ENCODE measurements at places on chromosomes 5 and 9.
A peak's percentile ranks its signal among the peaks of the same experiment; 100 is the strongest.

DNA sequence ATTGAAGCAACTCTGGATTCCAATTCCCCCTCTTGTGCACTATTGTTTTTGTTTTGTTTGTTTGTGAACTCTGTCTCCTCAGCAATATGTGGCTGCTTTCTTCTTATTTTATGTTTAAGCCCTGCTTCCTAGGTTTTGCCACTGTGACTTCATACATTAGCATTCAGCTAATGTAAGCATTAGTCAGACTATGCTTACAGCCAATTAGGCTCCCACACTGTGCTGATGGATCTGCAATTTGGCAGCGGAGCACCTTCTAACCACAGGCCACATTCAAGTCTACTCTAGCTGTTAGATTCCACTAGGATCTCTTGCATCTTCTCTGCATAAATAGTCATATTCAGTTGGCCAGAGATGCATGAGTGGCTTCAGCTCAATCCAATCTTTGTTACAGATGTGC is 9.6 kb upstream of the BICD2 start:
- DNase-seq, result no peak

DNA sequence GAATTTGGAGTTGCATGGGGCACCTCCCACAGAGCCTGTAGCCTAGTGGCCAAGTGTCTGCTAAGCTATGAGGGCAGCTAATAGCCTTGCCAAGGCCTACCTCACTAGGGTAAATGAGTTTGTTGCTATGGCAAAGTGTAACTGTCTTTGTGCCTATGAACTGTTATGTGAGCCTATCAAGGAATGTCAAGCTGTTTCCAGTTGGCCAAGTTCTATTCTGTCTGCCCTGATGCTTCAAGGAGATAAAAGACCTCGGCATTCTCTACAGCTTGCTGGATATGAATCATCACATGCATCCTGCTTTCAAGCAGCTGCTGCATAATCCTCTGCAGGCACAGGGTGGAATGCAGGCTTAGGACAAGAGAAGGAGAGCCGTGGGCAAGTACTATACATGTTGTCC is 69.8 kb upstream of the CCDC112 start:
- no peak for DNase-seq

GRCh38 chr5:6766604-6767093 is 53.4 kb downstream of the TENT4A start:
- no peak for DNase-seq

DNA sequence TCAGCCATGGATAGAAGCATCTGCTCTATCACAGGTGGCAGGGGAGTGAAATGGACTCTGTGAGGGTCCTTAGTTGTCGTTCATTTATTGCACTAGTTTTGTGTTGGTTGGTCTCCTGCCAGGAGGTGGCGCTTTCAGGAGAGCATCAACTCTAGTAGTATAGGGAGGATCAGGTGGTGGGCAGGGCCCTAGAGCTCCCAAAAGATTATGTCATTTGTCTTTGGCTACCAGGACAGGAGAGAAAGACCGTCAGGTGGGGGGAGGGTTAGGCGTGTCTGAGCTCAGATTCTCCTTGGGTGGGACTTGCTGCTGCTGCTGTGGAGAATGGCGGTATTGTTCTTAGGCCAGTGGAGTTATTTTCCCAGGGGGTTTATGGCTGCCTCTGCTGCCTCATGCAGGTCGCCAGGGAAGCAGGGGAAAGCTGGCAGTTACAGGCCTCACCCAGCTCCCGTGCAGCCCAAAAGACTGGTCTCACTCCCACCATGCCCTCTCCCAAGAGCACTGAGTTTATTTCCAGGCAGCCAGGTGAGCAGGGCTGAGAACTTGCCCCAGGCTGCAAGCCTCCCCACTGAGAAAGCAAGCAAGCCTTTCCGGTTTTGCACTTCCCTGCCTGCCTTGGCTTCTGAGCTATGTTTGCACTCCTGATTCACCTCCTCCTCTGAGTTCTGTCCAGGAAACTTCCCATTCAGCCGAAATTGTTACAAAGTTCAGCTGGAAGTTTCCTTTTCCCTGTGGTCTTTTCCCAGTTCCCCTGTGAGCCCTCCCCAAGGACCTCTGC is 317.3 kb downstream of the TAF11L14 start:
- no peak for DNase-seq

GRCh38 chr9:115275753-115276152 is 157.8 kb upstream of the TNC start:
- DNase-seq, result no peak

GRCh38 chr5:167530548-167530947 is 760.9 kb upstream of the WWC1 start:
- no peak for DNase-seq

DNA sequence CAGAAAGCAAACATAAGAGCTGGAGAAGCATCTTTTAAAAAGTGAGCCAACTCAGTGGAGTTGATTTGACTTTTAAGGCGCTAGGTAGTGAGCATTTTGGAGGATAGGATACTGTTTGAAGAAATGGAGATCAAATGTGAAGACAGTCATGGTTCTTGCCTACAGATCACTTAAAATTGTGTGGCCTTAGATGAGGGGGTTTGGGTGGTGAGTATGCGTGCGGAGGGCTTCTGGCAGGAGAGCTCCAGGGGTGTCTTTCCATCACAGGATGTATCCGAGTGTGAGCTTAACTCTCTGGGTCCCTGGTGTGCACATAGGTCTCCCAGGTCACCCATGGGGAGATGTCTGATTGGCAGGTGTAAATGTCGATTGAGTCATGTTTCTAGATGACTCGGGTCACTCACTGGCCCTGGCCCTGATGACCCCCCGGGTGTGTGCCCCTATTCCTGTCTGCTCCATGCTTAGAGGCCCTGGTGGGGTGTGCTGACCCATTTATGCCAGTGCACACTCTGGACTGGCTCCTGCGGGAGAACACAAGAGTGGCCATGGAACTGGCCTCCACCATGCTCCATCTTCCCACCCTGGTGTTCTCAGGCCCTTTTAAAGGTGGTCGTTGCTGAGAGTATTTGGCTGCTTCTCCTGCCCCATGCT is 274.4 kb downstream of the FSTL4 start:
- no peak for DNase-seq

DNA sequence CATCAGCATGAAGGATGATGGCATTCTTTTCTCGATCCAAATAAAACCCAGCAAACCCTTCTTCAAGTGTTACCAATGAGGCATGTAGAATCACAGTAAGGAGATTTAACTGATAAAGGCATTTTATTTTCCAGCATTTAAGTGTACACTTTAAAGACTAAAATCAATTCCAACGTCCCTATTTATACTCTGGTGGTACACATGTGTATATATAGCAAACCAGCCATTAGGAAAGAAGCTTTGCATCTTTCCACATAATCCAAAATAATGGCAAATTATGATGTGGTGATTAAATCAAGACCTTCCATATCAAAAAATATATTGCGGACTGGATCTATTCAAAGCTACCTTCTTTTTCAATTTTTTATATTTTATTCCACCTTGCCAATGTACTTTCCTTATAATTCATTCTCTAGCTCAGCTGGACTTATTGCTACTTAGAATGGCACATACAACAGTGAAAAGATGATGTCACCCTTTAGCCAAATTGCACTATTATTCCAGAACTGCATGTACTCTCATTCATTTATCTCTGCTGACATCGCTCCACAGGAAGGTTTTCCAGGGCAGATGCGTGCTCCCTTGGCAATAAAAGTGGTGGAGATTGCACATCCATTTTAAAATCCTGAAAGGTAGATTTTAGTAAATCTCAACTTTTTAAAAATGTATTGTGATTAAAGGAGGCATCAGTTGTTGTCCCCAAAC is 63.3 kb upstream of the SLC30A5 start:
- DNase-seq, result no peak

DNA sequence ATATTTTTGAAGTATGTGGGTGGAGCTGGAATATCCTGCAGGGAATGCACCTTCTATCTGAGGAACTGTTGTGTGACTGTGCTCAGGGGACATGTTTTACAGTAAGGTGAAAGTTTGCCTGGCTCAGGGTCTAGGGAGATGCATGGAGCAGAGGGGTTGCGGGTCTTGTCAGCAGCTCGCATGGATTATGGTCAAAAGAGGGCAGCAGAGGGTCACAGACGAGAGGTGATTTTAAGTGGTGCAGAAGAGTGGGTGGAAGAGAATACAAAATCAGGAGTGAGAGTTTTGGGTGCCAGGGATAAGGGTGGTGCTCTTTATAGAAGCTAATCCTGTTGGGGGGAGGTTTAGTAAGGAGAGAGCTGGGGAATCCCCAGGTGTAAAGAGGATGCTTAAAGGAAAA is 53.5 kb upstream of the GRIN3A start:
- DNase-seq, result no peak

- DNase-seq, result no peak
These were observed 56.8 kb downstream of the PTPN3 start for GRCh38 chr9:109441296-109441695.

GRCh38 chr5:171978519-171978918 is 27.9 kb downstream of the FBXW11 start:
- DNase-seq, result no peak

- DNase-seq, result no peak
These were observed 516.6 kb downstream of the RAB3C start for GRCh38 chr5:59099270-59099994.

DNA sequence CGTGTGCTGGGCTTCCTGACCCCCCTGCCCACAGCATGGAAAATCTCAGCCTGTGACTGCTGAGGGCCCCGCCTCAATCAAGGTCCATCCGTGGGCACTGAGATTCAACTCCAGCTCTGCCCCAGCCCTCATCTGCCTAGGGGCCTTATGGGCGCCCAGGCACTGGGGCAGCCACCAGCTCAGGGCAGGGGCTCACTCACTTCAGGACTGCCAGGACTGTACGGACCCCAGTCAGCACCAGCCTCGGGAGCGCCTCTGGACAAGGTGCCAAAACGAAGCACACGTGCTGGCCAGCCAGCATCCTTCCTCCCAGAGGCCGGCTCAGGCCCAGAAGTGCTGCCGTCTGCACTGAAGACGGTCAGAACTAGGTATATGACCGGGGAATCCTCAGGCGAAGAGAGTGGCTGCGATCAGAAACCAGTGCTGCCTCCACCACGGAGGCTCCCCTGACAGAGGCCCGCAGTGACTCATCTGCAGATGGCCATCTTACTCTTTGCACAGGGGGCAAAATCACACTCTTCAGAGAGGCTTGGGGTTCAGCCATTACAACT is 19.6 kb downstream of the CLPTM1L start:
- DNase-seq, result no peak

GRCh38 chr5:107543868-107544267 is 126.9 kb downstream of the EFNA5 start:
- DNase-seq, result no peak

GRCh38 chr9:7125231-7125630 is 367.5 kb downstream of the KDM4C start:
- no peak for DNase-seq

- no peak for DNase-seq
These were observed 104.1 kb downstream of the DROSHA start for GRCh38 chr5:31427724-31428309.

- DNase-seq, result no peak
These were observed 55.0 kb upstream of the IER5L start for GRCh38 chr9:129232839-129233591.

DNA sequence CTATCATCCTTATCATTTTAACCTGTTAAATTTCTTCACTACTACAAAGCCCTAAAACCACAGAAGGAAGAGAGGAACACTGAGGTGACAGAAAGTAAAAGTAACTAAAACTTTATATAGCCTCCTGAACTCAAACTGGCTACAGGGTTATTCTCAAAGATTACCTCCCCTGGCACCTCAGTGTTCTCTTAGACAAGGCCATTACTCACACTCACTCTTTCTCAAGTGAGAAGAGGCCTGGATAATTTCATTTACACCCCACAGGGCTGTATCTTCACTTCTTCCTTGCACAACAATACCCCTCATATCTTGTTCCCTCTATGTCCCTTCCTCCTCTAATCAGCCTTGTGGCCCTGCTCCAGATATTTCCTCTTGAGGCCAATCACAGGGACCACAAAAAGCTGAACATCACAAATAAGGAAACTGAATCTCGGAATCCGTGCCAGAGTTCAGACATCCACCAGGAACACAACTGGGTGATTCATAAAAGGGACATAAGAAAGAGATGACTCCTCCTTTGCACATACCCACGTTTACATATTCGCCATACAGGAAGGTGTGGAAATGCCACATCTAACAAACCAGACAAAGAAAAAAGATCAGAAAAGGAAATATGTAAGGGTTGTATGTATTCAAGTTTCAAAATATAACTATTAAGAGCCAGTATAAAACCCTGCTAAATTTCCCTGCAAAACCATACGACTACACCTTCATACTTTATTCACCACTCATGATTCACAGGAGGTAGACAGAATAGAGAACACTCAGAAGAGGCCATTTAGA is 1.7 kb upstream of the KLHL3 start:
- no peak for DNase-seq

GRCh38 chr5:138722544-138723177 is 30.6 kb upstream of the CTNNA1 start:
- DNase-seq, result no peak

DNA sequence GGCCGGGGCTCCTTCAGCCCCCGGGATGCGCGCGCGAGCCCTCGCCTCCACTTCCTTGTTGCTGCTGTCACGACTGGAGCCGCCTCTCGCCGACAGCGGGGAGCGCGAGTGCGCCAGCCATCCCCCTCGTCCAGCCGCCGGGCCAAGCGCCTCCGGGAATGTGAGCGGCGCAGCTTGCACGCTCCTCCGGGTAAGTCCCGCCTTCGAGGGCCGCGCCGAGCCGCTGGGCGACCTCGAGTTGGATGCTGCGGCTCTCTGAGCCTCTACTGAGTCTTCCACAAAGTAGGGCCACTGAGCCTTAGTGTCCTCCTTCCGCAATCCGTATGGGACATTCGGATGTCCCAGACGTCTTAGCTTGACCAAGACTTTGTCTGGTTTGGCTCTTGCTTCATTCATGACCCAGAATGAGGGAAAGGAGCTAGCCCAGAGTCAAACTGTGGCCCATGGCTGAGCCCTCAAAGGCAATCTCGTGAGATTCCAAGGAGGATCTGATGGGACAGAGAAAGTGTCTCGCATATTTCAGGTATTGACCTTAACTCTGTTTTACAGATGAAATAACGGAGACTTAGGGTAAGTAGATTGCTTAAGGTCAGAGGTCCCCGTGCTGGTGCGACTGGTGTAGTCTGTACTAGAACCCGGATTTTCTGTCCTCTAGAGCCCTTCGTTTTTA is 586 bp downstream of the HMGXB3 start:
- peak; percentile 2 for DNase-seq

GRCh38 chr5:97194366-97194765 is 11.3 kb upstream of the RIOK2 start:
- DNase-seq, result no peak

DNA sequence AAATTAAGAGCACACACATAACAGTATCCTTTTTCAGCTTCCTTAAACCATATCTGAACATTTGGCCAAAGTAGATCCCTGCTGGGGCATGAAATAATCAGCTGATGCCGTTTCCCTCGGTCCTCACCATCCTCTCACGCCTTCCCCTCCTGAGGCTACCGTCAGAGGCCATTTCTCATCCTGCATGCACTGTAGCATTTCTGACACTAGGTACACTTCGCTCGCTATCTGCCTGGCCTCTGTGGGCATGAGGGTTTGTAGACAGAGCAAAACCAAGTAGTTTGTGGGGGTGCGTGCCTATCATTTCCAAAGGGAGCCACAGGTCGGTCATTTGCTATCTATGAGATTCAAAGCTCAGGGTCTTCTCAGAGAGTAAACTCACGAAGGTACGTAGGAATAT is 131.9 kb downstream of the BOD1 start:
- no peak for DNase-seq

- no peak for DNase-seq
These were observed 258.7 kb downstream of the TRIM32 start for GRCh38 chr9:116945817-116946216.
